ENCODE measurements at places on chromosomes 5 and 9.

- DNase-seq: no peak
Observed at GRCh38 chr5:96196890-96197289, 235.2 kb upstream of the ELL2 start.

DNA sequence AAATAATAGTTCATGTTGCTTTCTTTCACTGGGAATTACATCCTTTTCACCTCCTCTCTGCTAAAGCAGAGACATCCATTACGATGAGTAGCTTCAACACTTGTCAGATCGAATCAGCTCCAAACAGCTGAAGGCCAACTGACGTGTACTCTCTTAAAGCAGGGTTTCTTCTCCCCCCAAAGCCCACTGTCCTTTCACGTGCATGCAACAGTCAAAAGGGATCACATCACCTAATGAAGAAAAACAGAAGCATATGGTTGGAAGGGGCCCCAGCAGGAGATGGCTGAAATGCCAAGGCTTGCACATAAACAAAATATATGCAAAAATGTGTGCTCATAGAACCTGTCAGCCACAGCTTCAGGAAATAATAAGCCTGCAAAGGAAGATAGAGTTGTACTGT lies 421.6 kb downstream of the ANXA1 start:
- DNase-seq: peak; percentile 83

DNA sequence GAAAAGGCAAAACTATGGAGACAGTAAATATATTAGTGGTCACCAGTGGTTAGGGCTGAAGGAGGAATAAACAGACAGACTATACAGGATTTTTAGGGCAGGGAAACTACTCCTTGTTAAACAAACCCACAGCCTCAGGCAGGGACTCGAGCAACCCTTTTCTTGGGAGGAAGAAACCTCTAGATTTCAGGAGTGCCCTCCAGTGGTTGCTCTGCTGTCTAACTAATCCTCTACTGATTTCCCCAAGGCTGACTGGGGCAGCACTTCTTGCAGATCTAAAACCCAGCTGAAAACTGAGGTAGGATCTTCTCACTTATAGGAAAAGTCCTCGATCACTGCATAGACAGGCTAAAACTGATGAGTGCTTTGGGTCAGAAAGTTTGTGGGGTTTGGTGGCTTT lies 176.8 kb downstream of the ISOC1 start:
- peak; percentile 3 for DNase-seq

DNA sequence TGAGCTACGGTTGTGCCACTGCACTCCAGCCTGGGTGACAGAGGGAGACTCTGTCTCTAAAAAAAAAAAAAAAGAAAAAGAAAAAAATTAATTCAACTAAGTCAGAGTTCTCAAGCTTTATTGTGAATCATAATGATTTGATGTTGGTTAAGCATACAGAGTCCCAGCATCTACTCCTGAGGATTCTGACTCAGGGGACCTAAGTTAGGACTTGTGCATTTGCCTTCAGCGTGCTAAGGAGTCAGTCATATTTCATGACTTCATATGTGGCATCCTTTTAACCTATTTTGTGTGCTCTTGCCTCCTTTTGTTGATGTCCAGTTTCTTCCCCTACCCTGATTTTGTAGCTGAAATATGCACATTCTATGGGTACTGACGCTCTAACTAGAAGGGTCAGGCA lies 2.9 kb downstream of the MYOZ3 start:
- no peak for DNase-seq

GRCh38 chr5:4093970-4094369 lies 498.3 kb downstream of the IRX1 start:
- no peak for DNase-seq

Measured in cerebellar cortex (tissue), 1 donor.